ENCODE measurements at places on chromosomes 11 and 22. TPM values are rescaled to one million over a fixed set of nuclear protein-coding genes. Genes with fewer than 3 reads are reported as not detected.

- no peak for DNase-seq
Measured at GRCh38 chr11:122721201-122721963, 65.9 kb downstream of the UBASH3B start.

- no peak for DNase-seq
Measured at GRCh38 chr22:44438481-44439131, 59.4 kb downstream of the RTL6 start.

- no peak for DNase-seq
Measured at GRCh38 chr22:48444320-48445112, 1383.2 kb downstream of the BRD1 start.

- no peak for DNase-seq
Measured at GRCh38 chr22:29205594-29206371, at the start of gene EMID1. Gene EMID1 (plus strand): TSS chr22:29205896. CDS start chr22:29206039, 143 bp downstream.

- DNase-seq: no peak
Measured at GRCh38 chr11:59418156-59418555, 8.1 kb downstream of the OR5A2 start.

- no peak for DNase-seq
Measured at GRCh38 chr22:42969348-42969975, 45.5 kb downstream of the PACSIN2 start.

- DNase-seq: no peak
Measured at GRCh38 chr11:23134627-23135026, 274.4 kb upstream of the CCDC179 start.

- DNase-seq: no peak
Measured at GRCh38 chr22:43330178-43331068, 12.7 kb downstream of the SCUBE1 start.

- no peak for DNase-seq
Measured at GRCh38 chr11:70233511-70233934, 30.4 kb downstream of the FADD start.

DNA sequence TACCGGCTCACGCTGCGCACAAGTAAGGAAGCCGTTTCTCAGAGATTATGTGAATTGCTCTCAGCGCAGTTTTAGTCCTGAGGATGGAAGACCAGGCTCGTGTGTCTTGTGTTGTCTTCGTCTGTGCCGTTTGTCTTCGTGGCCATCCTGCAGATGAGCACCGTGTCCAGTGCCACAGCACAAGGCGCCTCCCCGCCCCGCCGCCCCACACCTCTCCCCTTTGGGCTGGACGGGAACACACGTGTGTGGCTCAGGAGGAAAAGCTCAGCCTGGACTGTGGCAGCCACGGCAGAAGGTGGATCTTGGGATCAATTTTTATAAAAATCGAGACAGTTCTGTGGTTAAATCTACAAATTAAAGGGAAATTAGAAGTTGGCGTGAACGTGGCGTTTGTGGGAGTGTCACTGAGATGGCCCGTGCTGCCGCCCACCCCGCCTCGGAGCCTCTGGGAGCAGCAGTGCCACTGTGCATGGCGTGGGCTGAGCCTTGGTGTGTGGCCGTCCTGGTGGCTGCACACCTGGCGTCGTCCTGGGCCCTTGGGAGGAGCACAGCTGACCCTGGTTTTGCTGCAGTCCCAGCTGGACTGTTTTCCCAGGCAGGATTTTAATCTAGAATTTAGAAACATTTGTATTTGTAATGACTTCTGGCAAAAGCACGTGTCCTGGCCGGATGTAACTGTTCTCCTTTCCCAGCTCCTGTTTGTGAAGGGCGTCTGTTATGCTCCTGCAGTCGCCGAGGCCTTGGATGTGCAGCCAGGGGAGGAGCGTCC is 25.8 kb downstream of the MUC6 start:
- DNase-seq: no peak

- DNase-seq: no peak
Measured at GRCh38 chr11:119307219-119307618, 9.7 kb downstream of the MCAM start.

GRCh38 chr22:46853191-46853590 is 90.7 kb downstream of the TBC1D22A start:
- DNase-seq: no peak

DNA sequence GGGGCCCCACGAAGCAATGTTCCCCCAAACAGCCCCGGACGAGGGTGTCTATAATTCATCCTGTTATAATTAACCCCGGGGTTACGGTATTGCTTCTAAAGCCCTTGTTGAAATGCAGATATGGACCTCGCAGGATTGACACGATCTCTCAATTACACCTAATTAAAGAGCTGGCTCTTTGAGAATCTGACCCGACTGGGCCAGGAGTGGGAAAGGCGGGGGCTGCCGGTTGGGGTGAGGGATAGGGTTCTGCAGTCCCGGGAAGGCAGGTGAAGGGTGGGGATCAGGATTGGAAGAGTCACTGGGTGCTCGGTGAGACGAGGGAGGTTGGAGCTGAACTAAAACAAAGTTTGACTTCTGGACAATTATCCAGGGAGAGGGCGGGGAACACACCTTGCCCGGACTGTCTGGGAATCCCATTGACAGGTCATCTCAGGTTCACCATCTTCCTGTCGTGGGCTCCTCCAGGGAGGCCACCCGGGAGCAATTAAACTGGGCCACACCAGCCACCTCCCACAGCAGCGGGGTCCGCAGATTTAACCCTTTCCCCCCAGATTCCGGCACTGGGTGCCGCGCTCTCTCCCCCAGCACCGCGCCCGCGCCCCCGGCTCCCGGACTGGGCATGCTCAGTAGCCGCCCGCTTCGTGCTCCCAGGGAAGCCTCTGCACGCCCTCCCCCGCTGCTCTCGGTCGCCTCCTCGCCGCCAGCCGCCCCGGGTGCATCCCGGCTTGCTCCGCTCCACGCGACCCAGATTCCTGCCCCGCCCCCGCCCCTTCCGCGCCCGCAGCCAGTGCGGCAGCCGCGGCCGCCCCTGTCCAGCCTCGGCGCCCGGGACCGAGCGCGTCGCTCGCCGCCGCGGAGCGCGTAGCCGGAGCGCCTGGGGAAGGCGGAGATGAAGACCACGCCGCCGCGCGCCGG is at the start of gene ELMOD1:
ELMOD1 (plus strand) TSS at position 688 of the 918 bp plus-strand sequence. CDS start 27,043 bp downstream, outside the sequence.
- DNase-seq: peak; percentile 36

DNA sequence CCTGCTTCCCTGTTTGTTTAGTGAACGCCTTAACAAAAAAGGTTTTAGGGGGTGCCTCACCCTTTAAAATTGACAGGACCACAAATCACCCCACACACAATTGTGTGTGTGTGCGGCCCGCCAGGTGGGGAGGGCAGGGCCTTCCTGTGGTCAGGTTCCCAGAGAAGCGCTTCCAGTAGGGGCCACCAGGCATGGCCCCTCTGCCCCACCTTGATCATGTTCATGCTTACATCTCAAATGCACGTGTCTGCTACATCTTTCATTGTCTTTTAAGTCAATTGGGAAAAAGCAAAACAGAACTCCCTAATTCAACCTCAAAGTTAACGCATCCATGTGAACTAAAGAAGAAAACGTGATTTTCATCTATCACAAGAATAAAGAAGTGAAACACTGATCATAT is 1335.3 kb downstream of the TBC1D22A start:
- no peak for DNase-seq

GRCh38 chr11:61613870-61614269 is 33.0 kb upstream of the SYT7 start:
- no peak for DNase-seq

GRCh38 chr11:12695221-12695794 is 21.1 kb downstream of the TEAD1 start:
- DNase-seq: no peak

DNA sequence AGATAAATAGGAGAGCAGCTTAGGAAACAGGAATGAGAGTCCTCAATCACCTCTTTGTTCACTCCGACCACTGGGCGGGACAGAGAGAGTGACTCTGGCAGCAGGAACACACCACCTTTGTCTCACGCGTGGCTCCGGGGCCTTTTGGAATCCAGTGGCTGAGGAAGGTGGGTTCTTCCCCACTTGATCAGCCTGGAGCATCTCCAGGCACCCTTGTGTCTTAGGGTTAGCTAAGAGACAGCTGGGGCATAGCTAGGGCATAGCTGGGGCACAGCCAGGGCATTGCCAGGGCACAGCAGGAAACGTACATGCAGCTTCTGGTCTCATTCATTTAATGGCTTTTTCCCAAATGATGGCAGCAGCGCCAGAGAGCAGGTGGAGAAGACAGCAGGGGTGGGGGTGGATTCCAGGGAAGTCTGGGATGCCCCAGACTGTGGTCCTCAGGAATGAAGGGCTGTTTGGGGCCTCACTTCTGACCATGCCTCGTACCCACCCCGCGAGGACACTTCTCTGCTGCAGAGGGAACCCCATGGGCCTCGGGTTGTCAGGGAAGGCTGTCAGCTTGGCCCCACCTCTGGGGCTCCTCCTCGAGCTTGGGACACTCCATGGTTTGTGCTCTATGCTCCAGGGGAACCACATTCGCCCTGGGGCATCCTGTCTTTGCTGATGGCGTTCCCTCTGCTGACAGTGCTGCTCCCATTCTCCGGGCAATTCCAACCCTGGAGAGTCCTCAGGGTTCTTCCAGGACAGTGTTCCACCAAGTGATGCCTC is 30.4 kb upstream of the SHANK2 start:
- no peak for DNase-seq

GRCh38 chr22:46107089-46107664 is 43.1 kb upstream of the PPARA start:
- DNase-seq: no peak

DNA sequence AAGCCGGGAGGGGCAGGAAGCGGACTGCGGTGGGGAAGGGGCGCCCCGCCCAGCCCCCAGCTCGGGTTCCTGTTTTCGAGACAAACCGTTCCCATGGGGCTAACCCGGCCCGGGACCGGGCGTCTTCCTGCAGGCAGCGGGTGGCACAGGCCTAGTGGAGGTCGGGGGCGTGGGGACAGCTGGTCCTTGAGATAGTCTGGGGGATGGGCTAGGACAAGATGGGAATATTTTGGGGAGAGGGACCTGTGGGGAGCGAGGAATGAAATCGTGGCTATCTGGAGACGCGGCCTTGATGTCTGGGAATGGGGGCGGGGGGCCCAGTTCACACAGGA is 1.2 kb upstream of the RASGRP2 start:
- DNase-seq: peak; percentile 86

DNA sequence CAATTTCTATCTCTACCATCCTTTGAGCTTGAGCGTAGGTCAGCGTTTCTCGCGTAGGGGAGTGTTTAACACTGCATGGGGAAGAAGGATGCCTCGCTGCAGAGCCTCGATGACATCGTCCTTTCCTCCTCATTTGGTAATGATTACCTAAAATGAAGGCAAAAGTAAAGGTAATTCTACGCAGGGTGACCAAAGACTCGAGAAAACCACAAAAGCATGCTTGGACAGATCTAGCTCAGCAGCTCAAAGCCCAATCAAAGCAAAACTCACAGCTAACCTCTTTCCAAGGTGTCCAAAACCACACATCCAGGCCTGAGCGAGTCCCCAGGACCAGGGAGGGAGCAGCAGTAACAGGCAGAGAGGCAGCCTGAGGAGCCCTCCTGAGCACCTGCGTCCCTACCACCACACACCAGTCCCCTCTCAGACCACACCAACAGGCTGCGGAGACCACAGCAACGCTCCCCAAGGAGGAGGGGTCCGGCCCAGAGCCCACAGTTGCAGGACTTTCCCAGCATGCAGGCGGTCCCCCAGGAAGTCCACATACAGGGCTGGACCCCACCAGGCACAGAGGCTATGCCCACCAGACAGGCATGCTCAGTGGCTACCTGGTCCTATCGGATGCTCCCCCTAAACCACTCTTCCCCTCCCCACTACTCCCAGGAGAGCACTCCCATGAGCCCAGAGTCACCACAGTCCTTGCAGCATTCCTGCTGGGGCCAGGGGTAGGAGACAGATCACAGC is 3.3 kb downstream of the BRD1 start:
- DNase-seq: no peak

DNA sequence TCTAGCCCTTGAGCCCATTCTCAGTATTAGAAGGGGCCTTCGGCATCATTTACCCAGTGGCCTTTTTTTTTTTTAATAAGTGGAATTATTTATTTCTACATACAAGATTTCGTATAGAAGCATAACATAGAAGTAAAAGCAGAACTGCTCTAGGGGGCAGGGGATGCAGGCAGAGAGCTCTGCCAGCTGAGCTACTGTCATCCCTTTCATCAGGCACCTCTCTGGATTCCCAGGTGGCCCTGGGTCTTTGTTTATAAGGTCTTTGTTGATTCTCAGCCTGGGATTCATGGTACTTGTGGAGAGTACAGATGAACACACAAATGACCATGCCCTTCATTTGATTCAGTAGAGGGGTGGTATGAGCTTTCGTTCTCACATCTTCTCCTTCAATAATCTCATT is 66.4 kb downstream of the GAB2 start:
- no peak for DNase-seq

GAB4 gene
- not detected for total RNA-seq

SPDYC gene
- not detected for total RNA-seq
